ENCODE measurements at places on chromosomes 7 and 10. TPM values are rescaled to one million over a fixed set of nuclear protein-coding genes. Genes with fewer than 3 reads are reported as not detected.

DNA sequence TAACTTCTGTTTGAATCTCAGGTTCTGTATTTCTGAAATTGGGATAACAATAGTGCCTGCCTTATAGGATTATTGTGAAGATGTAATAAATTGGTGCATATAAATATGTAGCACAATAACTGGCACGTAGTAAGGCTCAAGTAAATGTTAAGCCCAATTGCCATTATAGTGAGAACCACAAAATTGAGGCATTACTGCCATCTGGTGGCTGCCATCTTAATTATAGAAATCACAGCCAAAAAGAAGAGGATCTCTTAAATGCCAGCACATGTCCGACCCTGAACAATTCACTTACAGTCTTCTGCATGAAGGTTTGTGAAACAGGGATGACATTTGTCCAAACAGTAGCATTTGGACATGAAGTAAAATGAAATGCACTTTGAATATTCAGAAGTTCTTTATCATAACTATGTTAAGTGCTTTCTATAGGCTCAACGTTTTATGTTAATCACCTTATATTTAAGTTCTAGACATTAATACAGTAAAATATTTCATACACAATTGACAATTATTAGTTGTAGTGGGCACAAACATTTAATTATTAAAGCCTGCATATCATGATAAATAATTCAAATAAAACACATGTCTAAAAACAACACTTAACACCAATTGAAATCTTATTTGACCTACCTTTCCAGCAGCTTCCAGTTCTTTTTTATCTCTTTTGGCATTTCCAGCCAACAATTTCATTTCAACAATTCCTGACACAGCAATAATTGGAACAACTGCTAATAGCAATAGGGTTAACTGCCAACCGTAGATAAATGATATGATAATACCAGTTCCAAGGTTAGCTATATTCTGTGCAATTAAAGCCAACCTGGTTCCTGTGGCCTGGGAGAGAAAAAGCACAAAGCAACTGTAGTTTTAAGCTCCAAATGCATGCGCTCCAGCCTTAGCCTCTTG, 58.5 kb downstream of the ABCB4 start:
- no peaks in the 10 kb centered on the region for H3K27me3 ChIP-seq
- no peak overlapping the region for H3K4me3 ChIP-seq
- H3K27ac ChIP-seq: no peak overlapping the region
- peak; percentile 25 for DNase-seq
- peaks cover 13% of the 10 kb centered on the region for H3K4me1 ChIP-seq

DNA sequence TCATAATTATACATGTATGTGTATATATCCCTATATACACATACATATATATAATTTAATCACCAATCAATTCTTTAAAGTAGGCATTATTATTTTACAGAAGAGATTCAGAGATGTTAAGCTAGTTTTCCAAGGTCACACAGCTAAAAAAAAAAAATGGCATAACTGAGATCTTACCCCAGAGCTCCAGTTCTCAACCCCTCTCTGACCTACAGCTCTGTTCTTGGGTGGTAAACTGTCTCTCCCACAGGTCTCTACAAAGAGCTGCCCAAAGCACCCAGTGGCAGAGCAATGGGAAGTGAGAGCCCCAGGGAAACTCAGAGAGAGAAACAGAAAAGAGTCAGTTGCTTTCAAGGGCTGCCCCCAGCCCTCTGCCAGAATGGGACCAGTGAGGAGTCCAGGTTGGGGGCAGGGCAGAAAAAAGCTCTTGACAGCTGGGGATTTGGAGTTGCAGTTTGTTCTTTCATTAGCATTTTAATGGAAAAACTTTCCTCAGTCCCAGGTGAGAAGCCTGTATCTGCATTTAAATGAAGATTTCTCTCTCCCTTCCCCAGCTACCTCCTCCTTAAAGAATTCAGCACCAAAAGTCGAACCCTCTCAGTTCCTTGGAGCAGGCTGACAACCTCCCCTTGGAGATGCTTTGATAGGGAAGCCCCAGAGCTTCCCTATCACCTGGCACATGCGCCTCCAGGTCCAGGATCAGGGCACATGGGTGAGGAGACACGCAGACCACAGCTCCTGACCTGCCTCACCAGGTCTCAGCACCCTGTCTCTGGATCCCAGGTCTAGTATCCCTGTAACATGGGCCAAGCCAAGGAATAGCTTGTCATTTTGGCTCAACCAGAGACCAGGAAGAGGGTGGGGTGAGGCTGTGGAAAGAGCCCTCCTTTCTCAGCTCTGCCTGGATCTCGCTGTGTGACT, 388.1 kb downstream of the PLXNA4 start:
- H3K27me3 ChIP-seq: no peaks in the 10 kb centered on the region
- no peaks in the 10 kb centered on the region for H3K36me3 ChIP-seq
- H3K4me3 ChIP-seq: no peak overlapping the region
- DNase-seq: no peak
- H3K27ac ChIP-seq: no peak overlapping the region

Gene INMT
- total RNA-seq: 0.09 TPM

DNA sequence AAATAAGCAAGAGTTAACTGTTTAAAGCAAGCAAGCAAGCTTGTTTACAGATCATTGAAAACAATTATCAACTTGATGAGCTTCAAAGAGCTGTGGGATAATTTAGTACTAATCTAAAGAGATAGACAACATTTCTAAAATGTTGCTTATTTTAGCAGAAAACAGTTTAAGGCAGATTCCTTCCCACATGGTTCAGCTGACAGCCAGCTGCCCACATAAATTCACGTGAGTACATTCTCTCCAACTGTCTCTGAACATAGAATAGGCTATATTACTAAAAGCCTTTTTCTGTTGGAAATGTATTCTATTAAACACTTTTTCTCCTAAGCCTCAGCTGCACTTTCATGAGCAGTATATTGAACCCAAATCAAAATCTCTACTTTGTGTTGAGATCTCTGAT, 174.1 kb downstream of the LRRN3 start:
- H3K36me3 ChIP-seq: no peaks in the 10 kb centered on the region
- H3K27me3 ChIP-seq: no peaks in the 10 kb centered on the region
- DNase-seq: no peak
- H3K4me3 ChIP-seq: no peak overlapping the region
- H3K4me1 ChIP-seq: no peaks in the 10 kb centered on the region

DNA sequence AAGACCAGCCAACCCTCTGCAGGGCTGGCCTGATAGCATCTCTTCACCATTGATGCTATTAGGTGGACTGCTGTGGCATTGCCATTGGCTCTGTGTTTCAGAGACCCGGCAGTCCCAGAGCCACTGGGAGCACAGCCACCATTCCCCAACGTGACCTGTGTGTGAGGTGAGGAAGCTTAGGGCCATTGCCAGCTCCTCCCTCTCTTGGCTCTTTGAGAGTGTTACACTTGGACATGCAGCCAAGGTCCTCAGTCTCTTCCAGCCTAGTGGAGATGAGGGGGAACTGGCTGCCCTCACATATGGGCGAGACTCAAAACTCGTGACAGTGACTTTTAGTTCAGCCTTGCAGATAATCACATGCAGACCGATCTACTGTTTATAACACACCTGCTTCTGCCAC, 39.3 kb upstream of the HMX3 start:
- no peak overlapping the region for H3K4me3 ChIP-seq
- no peaks in the 10 kb centered on the region for H3K27me3 ChIP-seq
- H3K27ac ChIP-seq: no peak overlapping the region
- H3K36me3 ChIP-seq: no peaks in the 10 kb centered on the region
- no peak for DNase-seq
- no peaks in the 10 kb centered on the region for H3K4me1 ChIP-seq

GRCh38 chr10:114380060-114380459, 24.2 kb downstream of the AFAP1L2 start:
- H3K27me3 ChIP-seq: peaks cover 6% of the 10 kb centered on the region
- peaks cover 8% of the 10 kb centered on the region for H3K4me1 ChIP-seq
- no peak overlapping the region for H3K27ac ChIP-seq
- no peak for DNase-seq
- no peaks in the 10 kb centered on the region for H3K36me3 ChIP-seq

Gene UPK3B
- total RNA-seq: not detected

DNA sequence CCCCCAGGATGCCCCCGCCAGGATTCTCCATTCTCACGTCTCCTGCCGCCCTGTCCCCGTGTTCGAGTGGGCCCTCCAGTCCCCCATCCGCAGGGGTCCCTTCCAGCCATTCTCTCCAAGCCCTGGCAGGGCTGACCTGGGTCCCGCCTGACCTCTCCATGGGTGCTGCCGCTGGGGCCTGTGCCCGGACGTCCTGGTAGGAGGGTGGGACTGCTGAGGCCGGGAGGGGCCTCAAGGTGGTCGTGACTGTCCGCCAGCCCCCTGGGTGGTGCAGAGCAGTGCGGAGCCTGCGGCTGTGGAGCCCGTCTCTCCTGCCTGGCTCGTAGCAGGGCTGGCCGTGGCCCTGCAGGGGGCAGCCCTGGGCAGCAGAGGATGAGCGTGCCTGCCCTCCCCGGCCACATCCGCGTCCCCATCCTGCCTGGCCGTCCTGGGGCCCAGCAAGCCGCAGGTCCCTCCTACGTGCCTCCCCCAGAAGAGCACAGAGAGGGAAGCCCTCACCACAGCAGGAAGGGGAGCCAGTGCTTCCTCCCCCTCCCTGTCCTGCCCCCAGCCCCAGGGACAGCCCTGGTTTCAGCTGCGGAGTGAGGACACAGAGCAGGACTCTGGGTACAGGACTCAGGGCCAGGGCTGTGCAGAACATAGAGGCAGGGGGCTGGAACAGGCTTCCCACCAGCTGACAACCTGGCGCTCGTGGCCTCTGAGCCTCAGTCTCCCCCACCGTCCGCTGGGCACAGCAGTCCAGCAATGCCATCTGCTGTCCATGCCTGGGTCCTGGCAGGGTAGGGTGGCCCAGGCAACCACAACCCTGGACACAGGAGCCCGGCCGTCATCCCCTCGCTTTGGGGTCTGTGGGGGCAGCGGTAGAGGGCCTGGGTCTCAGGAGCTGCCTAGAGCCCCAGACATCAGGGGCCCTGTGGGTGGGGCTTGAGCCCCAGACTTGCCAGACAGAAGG, 1.5 kb upstream of the GRIFIN start:
- peak; percentile 18 for DNase-seq
- peaks cover 18% of the 10 kb centered on the region for H3K4me1 ChIP-seq
- H3K36me3 ChIP-seq: no peaks in the 10 kb centered on the region

GRCh38 chr7:119964788-119965542, 308.0 kb upstream of the KCND2 start:
- no peak overlapping the region for H3K4me3 ChIP-seq
- H3K27ac ChIP-seq: peak overlapping the region; percentile 51
- DNase-seq: peak; percentile 63
- peaks cover 27% of the 10 kb centered on the region for H3K4me1 ChIP-seq
- no peaks in the 10 kb centered on the region for H3K36me3 ChIP-seq
- no peaks in the 10 kb centered on the region for H3K27me3 ChIP-seq

- no peak overlapping the region for H3K27ac ChIP-seq
- H3K4me1 ChIP-seq: peaks cover 11% of the 10 kb centered on the region
- H3K36me3 ChIP-seq: no peaks in the 10 kb centered on the region
- peak; percentile 14 for DNase-seq
Measured at GRCh38 chr7:27119412-27119911, 11.1 kb downstream of the HOXA4 start.

GRCh38 chr10:106513352-106513771, 651.1 kb downstream of the SORCS1 start:
- no peaks in the 10 kb centered on the region for H3K36me3 ChIP-seq
- H3K4me1 ChIP-seq: peaks cover 4% of the 10 kb centered on the region
- no peak overlapping the region for H3K27ac ChIP-seq
- no peak overlapping the region for H3K4me3 ChIP-seq
- H3K27me3 ChIP-seq: no peaks in the 10 kb centered on the region

DNA sequence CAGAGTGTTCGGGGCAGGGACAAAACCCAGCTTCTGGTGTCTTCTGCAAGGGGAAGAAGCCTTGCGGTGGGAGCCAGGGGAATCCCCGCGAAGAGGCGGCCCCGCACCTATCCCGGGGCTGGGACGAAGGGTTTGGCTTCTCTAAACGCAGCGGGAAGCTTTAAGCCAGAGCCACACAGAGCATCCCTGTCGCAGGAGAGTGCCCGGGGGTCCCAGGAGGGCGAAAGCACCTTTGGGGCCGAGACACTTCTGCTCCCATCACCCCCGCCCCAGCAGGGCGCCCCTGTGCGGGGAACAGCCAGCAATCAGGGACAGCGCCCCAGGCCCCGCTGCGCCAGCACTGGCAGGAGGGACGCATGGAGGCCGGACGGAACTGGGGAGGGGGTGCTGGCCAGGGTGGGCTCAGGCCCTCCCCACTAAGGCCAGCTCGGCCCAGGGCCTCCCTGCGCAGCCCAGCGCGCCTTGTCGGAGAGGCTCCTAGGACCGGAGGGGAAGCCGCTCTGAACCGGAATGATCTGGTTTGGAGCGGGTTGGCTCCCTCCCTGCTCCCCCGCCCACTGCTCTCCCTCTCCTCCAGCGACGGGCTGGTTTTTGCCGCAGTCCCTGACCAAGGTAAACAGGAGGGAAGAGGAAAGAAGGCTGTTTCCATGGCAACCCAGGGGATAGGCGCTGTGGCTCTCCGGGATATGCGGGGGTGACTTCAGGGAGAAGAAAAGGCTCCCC, 63.9 kb downstream of the TMEM209 start:
- DNase-seq: peak; percentile 73
- no peaks in the 10 kb centered on the region for H3K27me3 ChIP-seq
- H3K36me3 ChIP-seq: no peaks in the 10 kb centered on the region
- peak overlapping the region; percentile 77 for H3K27ac ChIP-seq

GRCh38 chr7:112211348-112211907, 4.9 kb downstream of the ZNF277 start:
- no peaks in the 10 kb centered on the region for H3K4me1 ChIP-seq
- no peak for DNase-seq
- no peaks in the 10 kb centered on the region for H3K36me3 ChIP-seq
- H3K4me3 ChIP-seq: no peak overlapping the region

Gene PTCD1
- 7.4 TPM for total RNA-seq

Data from astrocyte (in vitro differentiated cells and primary cell).